ENCODE measurements at places on chromosomes 1 and 21.

GRCh38 chr1:107991371-107992066 lies 26.5 kb upstream of the VAV3 start:
- peak; percentile 2 for DNase-seq

GRCh38 chr1:154760469-154760933 lies 109.6 kb downstream of the KCNN3 start:
- DNase-seq: peak; percentile 61

GRCh38 chr1:54542962-54543539 lies 5.0 kb upstream of the ACOT11 start:
- peak; percentile 31 for DNase-seq

DNA sequence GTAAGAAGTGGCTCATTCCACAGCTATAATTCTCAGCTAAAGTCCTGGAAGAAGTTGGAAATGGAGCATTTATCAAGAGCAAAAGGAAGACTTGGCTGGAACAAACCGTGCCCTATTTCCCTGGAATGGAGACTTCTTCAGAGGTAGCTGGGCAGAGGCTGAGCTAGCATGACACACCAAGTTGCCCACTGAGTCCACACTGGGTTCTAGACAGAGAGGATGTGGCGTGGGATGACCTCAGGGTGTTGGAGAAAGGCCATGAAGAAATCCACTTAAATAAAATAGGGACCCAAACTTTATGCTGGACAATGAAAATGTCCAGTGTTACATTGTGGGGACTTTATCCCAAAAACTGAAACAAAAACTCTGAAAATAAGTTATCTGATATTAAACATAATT lies 116.2 kb downstream of the KCNJ6 start:
- DNase-seq: no peak

- DNase-seq: peak; percentile 35
These were observed 1.2 kb upstream of the RNF11 start for GRCh38 chr1:51234721-51235425.

GRCh38 chr1:198185146-198185545 lies 28.3 kb downstream of the NEK7 start:
- no peak for DNase-seq

DNA sequence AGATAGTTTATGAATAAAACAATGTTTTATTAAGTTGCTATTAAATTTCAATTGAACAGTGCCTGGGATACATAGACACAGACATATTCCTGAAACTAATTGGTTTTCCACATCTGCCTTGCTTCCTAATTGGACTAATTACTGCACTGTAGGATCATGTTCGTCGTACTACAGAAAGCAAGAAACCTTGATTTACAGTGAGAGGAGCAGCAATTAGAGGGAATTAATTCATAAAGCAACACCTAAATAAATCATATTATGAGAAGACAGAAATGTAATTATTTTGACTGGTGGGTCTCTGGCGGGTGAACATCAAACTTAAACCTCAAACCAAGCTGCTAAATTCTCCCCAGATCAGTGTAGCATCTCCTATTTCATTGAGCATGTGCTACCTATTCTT lies 124.6 kb upstream of the CAMK1G start:
- no peak for DNase-seq
